Activated CD4-positive, alpha-beta T cell treated with anti-CD3 and anti-CD28 coated beads for 48 hours (primary cell): ENCODE measurements at places on chromosomes 5 and 9.

- no peak for DNase-seq
These were observed 592.9 kb downstream of the SEMA5A start for GRCh38 chr5:8953016-8953415.

DNA sequence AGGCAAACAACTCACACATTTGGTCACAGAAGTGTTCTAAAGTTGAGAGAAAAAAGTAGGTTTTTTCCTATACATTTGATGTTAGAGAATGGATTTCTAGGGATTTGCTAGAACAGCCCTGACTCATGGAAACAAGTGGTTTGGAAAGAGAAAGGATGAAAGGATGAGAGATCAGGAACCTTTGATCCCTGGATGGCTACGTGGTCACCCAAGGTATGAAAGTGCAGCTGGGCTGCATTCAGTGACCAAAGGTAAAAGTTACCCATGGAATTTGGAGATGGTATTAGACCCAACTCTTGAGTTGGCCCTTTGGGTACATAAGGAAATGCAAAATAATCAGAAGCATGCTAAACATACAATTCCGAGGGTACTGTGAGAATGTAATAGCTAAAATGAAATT is 61.3 kb upstream of the SPIN1 start:
- no peak for DNase-seq

- DNase-seq, result no peak
These were observed 8.3 kb downstream of the KIF12 start for GRCh38 chr9:114090798-114091197.

- no peak for DNase-seq
These were observed 138.1 kb downstream of the YIPF5 start for GRCh38 chr5:144032375-144032774.

GRCh38 chr5:69305512-69305911 is 27.1 kb downstream of the CCDC125 start:
- DNase-seq, result no peak

DNA sequence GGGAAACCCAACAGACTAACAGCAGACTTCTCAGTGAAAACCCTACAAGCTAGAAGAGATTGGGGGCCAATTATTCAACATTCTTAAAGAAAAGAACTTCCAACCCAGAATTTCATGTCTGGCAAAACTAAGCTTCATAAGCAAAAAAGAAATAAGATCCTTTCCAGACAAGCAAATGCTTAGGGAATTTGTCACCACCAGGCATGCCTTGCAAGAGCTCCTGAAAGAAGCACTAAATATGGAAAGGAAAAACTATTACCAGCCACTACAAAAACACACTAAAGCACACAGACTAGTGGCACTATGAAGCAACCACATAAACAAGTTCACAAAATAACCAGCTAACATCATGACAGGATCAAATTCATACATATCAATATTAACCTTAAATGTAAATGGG is 131.1 kb downstream of the OR2K2 start:
- no peak for DNase-seq

DNA sequence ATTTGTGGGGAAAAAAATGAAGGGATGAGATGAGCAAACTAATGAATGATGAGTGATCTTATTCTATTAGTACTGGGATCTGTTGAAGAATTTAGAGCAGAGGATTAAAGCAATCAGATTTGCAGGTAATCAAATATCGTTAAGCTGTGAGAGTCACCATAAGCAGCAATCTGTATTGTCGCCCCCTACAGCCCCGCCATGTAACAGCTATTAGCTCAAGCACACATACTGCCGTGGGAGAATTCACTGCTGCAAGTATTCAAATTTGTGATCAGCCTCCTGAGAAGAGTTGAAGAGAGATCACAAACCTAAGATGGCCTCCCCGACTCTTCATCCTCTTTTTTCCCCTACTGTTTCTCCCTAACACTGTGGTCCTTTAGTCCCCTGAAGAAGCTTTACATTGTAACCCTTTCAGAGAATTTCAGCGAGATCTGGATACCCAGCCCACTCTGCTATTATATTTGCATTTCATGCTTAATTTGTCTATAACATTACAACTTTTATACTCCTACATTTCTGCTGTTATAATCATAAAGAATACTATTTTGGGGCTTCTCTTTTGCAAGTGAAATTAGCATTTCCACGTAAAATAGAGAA is 28.5 kb upstream of the PHF24 start:
- DNase-seq, result peak; percentile 66

DNA sequence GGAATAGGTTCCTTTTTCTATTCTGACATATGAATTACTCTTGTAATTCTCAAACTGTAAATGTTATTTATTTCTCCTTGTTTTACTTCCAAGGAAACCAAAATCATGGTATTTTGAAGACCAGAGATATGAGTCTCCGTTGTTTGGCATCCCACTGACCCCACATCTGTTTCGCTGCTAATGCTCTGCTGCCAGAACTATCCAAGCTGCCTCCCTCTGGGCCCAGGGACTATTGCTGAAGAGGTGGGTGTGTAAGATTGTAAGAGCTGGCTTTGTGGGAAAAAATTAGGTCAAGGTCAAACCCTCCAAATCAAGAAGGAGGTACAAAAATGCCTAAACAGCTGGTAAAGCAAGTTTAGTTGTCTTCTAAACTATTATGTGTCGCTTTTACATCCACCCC is 129.4 kb upstream of the MYO10 start:
- DNase-seq, result no peak

DNA sequence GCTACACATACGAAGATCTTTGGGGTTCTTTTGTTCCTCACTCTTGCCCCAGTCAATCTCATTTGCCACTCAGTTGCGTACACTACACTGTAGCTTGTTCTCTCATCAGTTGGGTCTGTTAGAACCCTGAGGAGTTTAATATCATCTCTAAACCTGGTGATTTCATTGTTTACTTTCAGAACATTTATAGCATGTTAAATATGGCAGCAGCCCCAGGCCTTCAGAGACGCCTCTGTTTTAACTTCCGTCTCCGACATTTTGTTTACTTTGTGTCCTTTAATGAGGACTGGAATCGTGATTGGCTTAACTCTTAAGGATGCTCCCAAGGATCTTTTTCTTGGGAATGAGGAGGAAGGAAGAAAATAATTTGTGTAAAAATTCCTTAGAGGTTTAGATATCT is 510.1 kb downstream of the NR2F1-AS1 start:
- no peak for DNase-seq

- DNase-seq, result no peak
These were observed 1.3 kb downstream of the PROB1 start for GRCh38 chr5:139393497-139394122.

GRCh38 chr9:91891915-91892314 is 58.1 kb downstream of the ROR2 start:
- DNase-seq, result no peak

DNA sequence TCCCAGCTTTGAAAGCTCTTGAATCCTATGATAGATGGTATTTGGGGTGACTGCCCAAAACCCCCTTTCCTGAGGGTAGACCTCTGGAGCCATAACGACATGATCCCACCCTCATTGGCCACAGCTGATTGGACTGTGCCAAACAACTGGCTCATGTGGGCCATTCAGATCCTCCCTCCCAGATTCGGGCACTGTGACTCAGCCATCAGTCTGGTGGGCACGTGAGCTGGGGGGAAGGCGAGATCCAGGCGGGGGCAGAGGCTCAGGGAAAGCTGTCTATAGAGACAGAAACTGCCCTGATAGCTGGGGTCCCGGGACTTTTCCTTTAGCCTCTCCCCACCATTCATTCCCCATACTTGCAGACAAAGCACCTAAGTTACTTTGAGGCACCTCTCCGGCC is 15.1 kb upstream of the NCS1 start:
- DNase-seq, result no peak
